ENCODE measurements at places on chromosomes 2 and 18.

DNA sequence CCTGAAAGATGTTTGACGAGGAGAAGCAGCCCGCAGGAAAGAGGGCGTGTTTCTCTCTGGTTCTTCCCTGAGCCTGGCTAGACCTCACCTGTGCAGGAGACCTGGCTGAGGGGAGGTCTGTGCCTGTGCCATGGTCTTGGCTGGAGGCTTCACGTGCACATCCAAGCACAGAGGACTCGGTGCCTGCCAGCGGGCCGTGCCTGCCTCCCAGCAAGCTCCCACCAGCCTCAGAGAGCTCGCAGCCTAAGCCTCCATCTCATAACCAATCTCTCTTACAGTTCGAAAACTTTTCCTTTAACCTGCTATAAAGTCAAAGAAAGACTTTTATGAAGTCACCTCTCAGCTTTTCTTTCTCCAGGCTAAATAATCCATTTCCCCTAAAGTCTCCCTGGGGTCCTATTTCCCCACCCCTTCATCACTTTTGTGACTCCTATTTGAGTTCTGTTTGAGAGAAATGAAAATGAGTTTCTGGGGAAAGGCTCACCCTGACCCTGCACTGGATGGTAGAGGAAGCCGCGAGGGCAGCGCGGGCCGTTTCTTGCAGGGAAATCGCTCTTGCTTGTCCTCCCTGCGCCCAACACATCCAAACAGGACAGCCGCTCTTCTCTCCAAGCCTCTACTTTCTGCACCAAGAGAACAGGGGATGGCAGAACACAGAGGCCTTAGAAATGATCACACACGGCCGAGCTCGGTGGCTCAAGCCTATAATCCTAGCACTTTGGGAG lies 521.0 kb downstream of the SOX11 start:
- DNase-seq = no peak

DNA sequence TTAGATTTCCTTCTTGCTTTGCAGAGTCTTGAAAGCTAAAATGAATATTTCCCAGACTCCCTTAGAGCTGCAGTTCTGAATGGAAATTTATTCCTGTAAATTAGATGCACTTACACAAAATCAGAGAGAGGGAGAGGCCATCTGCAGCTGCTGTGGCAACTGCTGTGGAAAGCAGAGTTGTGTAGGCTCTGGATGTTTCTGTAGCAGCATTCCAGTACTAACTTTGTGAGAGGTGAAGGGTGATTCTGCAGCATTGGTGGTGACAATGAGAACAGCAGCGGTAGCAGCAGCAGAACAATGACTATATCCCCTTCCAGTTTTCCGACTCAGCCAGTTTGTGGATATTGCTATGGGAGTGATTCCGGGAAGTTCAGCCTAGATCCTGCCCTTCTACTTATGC lies 433.0 kb upstream of the REG3G start:
- no peak for DNase-seq

DNA sequence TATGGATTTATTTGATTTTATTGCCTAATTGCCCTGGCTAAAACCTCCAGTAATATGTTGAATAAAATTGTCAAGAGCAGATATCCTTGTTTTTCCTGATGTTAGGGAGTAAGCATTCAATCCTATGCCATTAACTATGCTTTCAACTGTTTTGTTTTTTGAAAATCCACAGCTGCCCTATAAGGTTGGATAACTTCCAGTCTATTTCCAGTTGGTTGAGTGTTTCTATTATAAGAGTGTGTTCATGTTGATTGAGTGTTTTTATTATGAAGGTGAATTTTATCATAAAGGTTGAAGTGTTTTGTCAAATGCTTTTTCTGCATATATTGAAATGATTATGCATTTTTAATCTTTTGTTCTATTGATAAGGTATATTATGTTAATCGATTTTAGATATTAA lies 149.9 kb upstream of the SCN7A start:
- no peak for DNase-seq

GRCh38 chr2:229118336-229118735 lies 152.8 kb downstream of the PID1 start:
- DNase-seq = no peak

GRCh38 chr18:64100116-64100922 lies 48.6 kb downstream of the LINC00305 start:
- no peak for DNase-seq

- DNase-seq = no peak
Measured at GRCh38 chr2:234330902-234331301, 166.0 kb downstream of the ARL4C start.

DNA sequence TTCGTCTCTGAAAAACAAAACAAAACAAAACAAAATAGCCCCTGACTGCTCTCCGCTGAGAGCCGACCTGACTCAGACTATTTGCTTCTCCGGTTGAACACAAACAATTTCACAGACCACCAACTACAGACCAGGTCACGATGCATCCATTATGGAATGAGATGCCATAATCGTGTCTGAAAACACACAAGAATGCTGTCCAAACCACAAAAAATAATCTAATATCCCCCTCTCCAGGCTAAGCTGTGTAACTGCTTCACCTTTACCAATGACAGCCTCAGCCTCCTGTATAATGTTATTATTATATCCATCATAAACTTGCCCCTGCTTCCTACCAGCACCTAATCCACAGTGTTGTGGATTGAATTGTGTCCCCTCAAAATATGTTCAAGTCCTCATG lies 114.7 kb downstream of the DNAH6 start:
- peak; percentile 58 for DNase-seq

GRCh38 chr2:205858275-205858674 lies 176.0 kb downstream of the NRP2 start:
- DNase-seq = peak; percentile 36

DNA sequence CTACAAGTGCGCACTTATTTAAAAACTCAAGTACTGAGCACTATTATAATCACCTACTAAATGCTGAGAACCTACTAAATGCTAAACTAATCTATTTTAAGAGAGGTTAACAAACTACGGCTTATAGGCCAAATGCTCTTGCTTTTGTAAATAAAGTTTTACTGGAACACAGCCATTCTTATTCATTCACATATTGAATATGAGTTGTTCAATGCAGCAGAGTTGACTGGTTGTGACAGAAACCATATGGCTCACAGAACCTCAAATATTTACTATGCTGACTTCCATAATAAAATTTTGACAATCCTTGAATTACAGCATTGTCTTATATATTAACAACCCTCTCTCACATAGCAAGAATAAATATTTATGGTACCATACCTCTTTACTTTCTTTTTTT lies 103.2 kb downstream of the ZNF521 start:
- DNase-seq = no peak

- DNase-seq = peak; percentile 79
Measured at GRCh38 chr2:235666213-235666781, 172.5 kb downstream of the AGAP1 start.

DNA sequence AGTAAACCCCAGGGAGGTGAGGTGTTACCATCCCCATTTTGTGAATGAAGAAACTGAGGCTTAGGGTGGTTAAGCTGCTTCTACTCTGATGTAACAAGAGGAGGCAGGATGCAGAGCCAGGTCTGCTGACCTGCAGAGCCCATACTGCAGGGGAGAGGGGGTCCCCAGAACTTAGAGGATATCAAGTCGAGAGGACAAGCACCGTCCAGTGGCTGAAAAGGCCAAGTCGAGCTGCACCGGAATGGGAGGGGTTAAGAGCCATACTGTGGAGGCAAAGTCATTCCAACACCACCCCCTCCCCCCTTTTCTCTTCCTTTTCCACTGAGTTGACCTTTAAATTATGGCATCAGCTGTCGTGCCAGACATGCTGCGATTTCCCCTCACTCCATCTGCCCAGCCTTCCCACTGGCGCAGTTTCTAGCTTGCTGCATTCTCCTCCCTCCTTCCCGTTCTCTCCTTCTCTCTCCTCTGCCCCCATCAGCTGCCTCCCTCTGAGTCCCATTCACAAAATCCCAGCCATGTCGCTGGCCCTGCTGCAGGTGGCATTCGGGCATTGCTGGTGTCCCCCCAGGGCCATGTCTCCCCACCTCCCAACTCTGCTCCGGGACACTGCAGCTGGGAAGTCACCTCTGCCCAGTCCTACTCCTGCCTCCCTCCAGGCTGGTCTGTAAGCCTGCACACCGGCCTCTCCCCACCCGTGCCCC lies 346.9 kb downstream of the DYSF start:
- DNase-seq = no peak

- DNase-seq = no peak
Measured at GRCh38 chr2:105184420-105184819, 57.1 kb upstream of the GPR45 start.

DNA sequence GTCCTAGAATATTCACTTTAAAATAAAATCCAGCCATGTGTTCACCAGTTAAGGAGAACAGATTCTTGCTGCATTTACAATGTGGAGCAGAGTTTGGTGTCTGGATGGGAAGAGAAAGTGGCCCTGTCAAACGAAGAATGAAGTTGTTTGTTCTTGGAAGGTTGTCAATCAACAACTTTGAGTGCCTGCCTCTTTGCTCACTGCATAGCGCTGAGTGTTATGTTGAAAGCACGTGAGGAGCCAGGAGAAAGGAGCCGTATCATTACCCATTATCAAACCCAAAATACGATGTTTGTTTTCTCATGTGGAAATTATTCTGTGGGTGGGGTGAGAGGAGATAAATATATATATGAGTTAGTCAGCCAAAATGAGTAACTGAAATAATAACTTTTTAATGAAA lies 492.5 kb upstream of the POU3F3 start:
- DNase-seq = no peak

GRCh38 chr2:237150831-237151375 lies 65.2 kb downstream of the COPS8 start:
- DNase-seq = no peak

DNA sequence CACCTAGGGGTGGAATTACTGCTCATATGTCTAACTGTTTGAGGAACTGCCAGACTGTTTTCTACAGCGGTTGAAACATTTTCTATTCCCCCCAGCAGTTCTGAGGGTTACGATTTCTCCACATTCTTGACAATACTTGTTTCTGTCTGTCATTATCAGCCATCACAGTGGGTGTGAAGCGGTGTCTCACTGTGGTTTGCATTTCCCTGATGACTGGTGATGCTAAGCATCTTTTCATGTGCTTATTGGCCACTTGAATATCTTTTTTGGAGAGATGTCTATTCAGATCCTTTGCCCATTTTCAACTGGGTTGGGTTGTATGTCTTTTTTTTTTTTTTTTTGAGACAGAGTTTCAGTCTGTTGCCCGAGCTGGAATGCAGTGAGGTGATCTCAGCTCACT lies 63.0 kb downstream of the ADNP2 start:
- no peak for DNase-seq

- peak; percentile 90 for DNase-seq
Measured at GRCh38 chr18:73563901-73564472, 583.6 kb downstream of the FBXO15 start.

DNA sequence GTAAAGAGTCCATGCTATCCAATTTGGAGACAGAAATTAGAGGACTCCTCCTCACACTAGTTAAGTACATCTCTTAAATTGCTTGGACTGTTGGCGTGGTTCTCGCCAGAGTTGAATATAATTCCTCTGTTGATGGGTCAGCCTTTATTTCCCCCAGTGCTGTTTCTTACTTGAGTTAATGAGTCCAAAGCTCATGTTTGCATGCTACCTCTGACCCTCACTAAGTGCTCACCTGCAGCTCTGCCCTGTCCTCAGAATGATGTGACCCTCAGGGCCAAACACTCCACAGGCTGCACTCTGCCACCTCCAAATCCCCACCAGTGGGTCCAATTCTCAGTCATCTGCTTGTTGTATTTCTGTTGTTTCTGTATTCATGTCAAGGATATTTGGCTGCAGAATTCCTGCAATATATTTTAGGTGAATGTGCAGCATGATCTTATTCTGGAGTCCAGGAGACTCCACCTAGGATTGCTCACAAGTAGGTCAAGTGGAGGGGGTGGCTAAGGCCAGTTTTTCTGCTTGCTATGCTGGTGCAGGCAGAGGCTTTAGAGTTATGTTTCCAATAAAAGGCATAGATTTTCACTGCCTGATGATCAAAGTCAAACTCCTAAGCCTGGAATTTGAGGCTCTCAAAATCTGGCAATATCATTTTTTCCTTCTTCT lies 37.8 kb downstream of the RDH14 start:
- DNase-seq = peak; percentile 74

GRCh38 chr2:46040563-46041155 lies 256.5 kb upstream of the EPAS1 start:
- DNase-seq = no peak

DNA sequence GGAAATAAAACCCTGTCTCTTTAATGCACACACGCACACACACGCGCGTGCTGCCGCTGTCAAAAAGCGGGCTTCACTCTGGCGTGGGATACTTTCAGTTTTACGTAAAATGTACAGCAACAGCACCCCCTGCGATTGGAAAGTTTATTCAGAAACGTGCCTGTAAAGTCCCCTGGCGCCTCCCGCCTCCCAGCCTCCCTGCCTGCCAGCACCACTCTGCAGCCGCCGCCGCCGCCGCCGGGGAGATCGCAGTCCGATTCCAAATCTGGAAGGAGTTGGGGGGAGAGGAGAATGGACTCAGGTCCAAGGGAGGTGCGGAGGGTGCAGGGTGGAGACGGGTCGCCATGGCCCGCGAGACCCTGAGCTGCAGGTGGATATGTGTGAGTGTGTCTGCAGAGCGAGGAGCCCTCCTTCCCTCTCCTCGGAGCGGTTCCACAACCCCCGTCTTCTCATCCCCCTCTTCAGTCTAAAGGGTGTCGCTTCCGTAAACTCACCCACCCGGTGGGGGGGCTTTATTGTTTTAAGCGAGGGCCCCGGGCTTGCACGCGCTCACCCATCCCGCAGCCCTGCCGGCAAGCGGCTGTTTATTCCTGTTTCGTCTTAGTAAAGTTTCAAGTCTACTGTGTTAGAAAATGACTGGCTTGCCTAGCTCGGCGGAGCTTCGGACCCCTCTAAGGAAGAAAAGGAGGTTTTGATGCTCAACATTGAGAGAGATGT lies 1.8 kb upstream of the BCL11A start:
- DNase-seq = peak; percentile 81

DNA sequence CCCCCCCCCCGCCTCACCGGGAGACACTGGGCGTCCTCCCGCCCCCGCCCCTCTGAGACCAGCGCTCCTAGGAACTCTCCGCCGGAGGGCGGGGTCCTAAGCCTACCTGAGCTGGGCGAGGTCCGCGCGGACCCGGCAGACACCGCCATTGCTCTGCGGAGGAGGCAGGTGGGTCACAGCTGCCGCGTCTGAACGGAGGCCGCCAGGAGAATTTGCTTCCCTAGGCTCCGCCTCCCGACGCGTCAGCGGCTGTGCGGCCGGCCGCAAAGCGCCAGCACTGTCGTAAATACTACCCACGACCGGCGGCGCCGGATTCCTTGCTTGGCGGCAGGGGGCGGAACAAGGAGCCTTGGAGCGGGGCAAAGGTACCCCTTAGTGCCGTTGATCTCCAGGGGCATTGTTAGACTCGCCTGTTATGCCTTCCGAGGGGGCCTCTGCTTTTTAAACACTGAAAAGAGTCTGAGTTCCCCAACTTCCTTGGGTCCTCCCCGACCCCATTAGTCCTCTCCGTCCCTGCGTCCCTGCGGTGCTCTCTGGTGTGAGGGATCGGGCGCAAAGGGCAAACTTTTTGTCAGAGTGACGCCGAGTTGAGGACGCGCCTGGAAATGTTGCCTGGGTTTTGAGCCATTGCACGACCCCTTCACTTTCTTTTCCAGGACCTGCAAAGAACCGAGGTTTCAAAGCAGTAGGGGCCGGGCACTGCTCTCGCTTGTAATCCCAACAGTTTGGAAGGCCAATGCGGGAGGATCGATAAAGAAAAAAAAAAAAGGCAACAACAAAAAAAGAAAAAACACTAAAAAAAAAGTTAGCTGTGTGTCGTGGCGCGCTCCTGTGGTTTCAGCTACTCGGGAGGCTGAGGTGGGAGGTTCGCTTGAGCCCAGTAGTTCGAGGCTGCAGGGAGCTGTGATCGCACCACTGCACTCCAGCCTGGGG lies at the start of gene GGCX:
GGCX (minus strand) TSS at position 214 of the 933 bp plus-strand sequence; CDS start at position 149, 65 bp downstream.
- peak; percentile 99 for DNase-seq

GRCh38 chr2:157229572-157229971 lies 27.9 kb upstream of the GALNT5 start:
- peak; percentile 89 for DNase-seq

GRCh38 chr2:68225119-68225632 lies 27.2 kb downstream of the PPP3R1 start:
- DNase-seq = peak; percentile 32

All from GM23248 (cell line).